T-helper 9 cell (primary cell): ENCODE measurements at places on chromosomes 7 and 10.

DNA sequence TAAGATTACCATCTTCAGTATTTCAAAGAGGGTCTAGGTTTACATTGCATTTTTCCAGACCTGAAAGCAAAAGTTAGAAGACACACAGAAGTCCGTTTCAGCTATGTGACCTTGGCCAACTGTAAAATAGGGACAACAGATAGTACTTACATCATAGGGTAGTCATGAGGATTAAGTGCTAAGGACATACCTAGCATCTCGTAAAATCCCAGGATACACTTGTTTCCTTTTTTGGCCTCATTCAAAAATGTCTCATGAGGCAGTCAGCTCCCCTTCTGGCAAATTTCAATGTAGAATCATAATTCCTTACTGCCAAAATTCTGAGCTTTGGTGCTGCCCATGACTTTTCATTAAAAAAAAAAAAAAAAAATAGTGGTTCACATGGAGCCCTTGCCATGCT lies 6.4 kb upstream of the DUSP5 start:
- no peak for DNase-seq

DNA sequence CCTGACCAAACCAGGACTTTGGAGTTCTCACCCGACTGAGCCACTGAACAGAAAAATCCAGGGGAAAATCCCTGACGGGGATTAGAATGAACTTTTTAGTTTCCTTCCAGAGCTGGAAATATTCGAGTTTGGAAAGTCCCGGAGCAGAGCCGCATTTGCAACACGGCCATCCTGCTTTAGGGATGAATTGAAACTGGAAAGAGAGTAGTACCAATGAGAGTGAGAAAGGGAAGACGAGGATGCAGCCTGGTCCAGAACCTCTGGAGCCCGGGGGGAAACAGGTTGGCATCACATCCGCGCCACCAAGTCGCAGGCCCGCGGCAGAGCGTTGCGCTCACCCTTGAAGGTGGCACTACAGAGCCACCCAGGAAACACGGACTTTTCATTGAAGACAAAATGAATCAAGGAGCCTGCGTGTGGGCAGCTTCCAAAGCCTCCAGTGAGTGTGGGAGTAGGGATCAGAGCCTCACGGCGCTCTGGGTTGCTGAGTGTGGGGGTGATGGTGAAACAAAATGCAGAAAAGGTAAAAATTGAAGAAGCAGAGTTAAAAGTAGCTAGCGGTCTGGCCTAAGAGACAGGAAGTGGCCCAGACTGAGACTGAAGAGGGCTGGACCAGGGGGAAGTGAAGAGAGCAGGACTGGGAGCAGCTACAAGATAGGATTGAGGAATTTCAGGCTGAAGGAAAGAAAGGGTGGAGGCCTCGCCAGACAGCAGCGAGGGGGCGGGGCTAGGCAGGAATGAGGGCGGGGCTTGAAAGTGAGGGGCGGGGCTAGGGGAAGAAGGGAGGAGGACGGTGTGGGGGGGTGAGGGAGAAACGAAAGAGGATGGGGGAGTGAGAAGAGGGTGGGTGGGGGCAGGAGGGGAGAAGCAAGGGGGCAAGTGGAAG lies 1.8 kb downstream of the SMURF1 start:
- peak; percentile 75 for DNase-seq

- no peak for DNase-seq
These were observed 7.5 kb downstream of the STN1 start for GRCh38 chr10:103910442-103911012.

DNA sequence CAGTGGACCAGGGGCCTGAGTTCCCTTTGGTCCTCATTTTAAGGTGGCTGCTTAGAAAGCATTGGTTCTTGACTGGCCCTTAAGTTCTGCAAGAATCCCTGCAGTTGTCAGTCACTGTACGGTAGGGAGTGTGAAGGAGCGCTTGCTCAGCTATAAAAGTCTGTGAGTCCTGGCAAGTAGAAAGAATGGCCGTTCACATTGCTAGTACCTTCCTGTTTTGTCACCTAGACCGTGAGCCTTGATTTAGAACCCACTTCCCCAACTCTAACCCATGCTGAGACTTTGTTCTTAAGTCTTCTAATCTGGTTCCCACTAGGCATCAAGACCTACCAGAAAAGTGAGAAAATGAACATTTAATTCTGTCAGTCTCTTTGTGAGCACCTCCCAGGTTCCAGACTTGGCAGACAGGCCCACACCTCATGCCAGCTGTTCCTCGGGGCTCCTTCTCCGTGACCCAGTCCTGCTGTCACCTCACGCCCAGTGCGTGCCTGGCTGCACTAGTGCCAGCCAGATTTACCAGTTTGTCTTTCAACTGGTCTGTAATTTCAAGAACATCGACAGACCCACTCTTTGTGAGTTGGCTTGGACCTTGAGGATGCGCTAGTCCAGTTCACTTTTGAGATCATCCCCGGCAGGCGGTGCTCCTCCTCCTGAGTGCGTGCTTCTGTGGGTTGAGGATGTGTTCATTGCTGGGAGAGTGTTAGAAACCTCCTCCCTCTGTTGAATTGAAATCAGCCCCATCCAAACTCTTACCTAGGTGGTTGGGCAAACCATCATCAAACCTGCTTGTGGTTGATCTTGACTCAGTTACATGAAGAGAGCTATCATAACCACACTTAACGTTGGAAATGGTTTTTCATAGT lies 78.5 kb downstream of the SHH start:
- no peak for DNase-seq

- DNase-seq, result no peak
These were observed 412.7 kb upstream of the ANKRD30A start for GRCh38 chr10:36712695-36713094.

GRCh38 chr7:94375691-94376090 lies 19.0 kb upstream of the COL1A2 start:
- no peak for DNase-seq

DNA sequence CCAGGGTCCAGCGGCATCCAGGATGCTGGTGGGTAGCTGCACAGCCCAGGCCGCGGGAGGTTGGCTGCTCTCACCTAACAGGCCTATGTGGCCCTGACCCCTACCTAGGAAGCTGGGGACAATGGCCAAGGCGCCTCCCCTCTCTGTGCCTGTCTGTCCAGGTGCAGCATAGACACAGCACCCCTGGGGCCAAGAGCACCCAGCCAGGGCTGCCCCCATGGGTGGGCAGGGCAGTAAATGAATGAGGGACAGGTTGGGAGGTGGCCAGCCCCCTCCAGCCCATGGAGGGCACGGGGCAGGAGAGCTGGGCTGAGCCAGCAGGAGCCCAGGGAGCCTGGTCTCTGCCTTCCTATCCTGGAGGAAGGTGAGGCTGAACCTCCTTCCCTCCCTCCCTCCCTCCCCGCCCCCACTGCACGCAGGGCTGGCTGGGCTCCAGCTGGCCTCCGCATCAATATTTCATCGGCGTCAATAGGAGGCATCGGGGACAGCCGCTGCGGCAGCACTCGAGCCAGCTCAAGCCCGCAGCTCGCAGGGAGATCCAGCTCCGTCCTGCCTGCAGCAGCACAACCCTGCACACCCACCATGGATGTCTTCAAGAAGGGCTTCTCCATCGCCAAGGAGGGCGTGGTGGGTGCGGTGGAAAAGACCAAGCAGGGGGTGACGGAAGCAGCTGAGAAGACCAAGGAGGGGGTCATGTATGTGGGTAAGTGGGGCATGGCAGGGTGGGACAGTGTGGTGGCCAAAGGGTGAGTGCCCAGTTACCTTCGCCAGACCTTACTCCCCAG lies at the start of gene SNCG:
Gene SNCG (plus strand): TSS at position 484 of the 785 bp plus-strand sequence. CDS start 99 bp downstream, at position 583.
- DNase-seq, result no peak

DNA sequence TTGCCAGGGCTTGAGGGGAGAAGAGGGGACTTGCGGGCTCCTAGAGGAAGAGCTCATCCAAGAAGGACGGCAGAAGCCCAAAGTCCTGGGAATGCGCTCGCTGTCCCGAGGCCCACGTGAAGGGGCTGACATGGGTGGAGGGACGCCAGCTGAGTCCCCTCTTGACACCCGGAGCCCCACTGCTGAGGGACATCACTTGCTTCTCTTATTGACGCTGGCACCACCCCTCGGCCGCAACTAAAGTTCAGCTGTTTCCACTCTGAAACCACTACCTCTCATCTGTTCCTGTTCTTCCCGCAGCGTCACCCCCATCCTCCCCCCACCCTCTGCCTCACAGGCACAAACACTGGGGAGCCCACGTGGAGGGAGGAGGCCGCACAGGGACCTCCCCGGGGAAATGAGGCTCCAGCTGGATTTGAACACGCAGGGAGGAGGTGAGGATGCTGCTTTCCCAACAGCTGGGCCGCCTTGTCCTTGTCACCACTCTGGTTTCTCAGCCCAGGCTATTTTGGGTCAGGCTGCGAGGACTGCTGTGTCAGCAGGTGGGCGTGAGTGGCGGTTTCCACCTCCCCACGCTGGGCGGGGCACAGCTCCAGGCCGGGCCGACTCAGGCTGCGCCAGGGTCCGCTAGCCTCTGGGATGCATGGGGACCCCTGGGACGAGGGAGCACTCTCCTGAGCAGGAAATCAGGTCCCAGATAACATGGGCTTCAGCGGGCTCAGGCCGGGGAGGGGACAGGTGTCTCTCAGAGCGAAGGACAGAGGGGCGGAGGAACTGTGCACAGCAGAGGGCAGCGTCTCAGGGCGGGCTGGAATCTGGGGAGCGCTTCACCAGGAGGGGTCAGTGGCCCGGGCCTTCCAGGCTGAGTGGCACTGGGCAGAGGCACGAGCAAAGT lies 156.3 kb downstream of the ZNF248 start:
- no peak for DNase-seq

DNA sequence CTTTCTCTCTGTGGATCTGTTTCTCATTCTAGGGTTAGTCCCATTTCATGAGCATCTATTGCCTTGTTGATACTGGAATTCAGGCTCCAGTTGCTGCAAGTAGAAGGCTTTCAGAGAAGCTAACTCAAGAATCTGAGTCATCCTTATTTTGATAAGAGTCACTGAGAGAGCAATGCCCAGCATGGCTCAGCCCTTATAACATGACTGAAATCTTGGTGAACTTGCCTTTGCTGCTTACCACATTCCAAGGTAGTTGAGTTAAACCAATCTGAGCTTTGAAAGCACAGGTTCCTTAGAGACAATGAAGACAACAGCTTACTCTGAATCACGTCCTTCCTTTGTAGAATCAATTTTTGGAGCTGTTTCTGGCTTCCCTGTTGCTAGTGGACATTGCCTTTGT lies 53.6 kb upstream of the CHCHD3 start:
- no peak for DNase-seq

- DNase-seq, result no peak
These were observed 138.2 kb upstream of the PLPP4 start for GRCh38 chr10:120318862-120319261.

GRCh38 chr7:148729984-148730733 lies 31.5 kb downstream of the CUL1 start:
- DNase-seq, result no peak

DNA sequence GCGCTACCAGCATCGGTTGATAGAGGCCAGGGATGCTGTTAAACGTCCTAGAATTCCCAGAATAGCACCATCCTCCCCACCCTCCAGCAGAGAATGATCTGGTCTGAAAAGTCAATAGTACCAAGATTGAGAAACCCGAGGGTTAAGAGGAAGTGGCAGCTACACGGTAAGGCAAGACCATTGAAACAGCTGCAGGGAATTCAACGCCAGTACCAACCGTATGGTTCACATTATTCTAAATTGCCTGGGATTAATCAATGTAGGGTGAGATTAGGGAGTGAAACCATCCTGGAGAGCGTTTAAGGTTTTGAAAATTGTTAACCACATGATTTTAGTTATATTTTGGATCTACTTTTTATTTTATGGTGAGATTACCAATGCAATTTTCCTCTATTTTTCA lies 352.2 kb downstream of the PRPF18 start:
- no peak for DNase-seq

- no peak for DNase-seq
These were observed 231.3 kb upstream of the RHOBTB1 start for GRCh38 chr10:61175316-61175715.

- no peak for DNase-seq
These were observed 106.6 kb upstream of the DOCK1 start for GRCh38 chr10:126798649-126799048.

DNA sequence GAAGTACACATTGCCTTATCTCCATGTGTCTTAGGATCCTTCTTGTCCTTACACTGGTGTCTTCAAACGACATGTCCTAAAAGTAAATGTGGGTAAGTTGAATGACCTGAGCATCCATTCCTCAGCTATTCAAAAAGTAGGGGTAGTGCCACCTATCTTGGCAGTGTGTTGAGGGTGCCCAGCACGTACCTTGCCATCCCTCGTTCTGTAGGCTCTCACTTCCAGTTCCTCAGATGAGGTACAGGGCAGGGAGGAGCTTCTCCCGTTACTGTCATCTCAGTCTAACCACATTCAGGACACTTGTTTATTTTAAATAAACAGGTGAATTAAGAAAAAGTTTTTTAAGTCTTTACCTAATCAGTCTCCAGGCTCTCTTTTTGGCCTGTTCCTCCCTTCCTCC lies 13.0 kb downstream of the BUD23 start:
- no peak for DNase-seq

DNA sequence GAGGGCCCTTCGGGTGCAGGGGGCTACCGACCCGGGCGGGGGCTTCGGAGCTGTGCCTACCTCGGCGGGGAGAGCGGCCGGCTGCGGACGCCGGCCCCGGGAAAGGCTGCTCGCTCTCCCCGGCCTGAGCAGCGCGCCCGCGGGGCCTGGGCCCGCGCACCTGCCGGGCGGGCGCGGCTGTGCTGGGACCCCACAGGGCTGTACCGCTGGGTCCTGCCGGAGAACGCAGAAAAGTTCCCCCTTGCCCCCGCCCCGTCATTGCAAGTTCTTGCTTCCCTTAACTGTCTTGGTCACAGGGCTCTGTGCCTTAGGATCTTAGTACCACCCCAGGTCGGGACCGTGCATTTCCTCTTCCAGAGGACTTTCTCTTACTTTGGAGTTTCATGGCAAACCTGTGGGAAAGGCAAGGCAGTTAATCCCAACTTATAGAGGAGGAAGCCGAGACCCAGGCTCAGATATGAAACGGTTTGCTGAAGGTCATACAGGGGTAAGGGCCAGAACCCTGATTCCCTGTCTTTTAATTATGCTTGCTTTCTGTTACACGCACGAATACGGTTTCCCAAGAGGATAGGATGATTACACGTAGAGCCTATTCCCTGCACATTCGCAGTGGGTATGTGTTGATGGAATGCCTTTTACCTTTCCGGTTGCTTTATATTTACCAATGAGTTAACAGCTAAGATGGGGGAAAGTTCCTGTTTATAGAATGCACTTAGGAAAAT lies 652 bp downstream of the PCGF5 start:
- peak; percentile 2 for DNase-seq

- DNase-seq, result no peak
These were observed 596.0 kb upstream of the TPK1 start for GRCh38 chr7:145431834-145432233.

DNA sequence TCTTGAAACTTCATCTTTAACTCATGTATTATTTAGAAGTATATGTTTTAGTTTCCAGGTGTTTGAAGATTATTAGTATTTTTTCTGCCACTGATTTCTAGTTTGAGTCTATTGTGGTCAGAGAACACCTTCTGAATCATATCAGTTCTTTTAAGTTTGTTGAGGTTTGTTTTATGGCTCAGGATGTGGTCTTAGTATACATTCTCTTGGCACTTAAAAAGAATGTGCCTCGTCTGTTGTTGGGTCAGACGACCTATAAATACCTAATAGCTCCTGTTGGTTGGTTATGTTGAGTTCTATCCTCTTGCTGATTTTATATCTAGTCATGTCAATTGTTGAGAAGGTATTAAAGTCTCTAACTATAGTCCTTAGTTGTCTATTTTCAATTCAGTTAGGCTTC lies 15.9 kb downstream of the TDRD1 start:
- no peak for DNase-seq

- no peak for DNase-seq
These were observed 381.9 kb downstream of the ZWINT start for GRCh38 chr10:55979203-55979602.
